Neuronal stem cell (in vitro differentiated cells): ENCODE measurements at places on chromosomes 7 and 10.

DNA sequence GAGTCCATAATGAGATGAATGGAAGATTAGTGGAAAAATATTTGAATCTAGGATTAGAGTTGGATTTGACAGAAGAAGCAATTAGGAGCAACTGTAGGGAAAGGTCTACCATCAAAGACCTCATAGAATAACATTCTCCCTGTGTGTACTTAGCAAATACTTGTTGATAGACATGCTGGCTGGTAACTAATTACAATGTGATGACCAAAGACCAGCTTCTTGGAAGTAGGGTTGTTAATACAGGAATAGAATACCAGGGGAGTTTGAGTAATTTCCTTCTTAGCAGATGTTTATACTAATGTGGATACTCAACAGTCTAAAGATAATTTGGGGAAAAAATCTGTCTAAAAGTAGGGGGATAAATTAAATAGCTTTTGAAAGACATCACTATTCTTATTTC is 357.5 kb upstream of the BMPER start:
- H3K27me3 ChIP-seq, result no peaks in the 10 kb centered on the region
- H3K36me3 ChIP-seq, result no peaks in the 10 kb centered on the region
- no peak for DNase-seq
- H3K27ac ChIP-seq, result no peak overlapping the region
- no peaks in the 10 kb centered on the region for H3K4me1 ChIP-seq

- no peaks in the 10 kb centered on the region for H3K36me3 ChIP-seq
- H3K4me3 ChIP-seq, result no peak overlapping the region
- no peak for DNase-seq
- H3K27me3 ChIP-seq, result no peaks in the 10 kb centered on the region
- H3K27ac ChIP-seq, result no peak overlapping the region
Measured at GRCh38 chr10:98169379-98169778, 34.9 kb downstream of the R3HCC1L start.

- H3K4me3 ChIP-seq, result no peak overlapping the region
- H3K27me3 ChIP-seq, result no peaks in the 10 kb centered on the region
- H3K27ac ChIP-seq, result no peak overlapping the region
- no peaks in the 10 kb centered on the region for H3K4me1 ChIP-seq
Measured at GRCh38 chr10:44724415-44725174, 186.5 kb upstream of the TMEM72 start.

- no peaks in the 10 kb centered on the region for H3K36me3 ChIP-seq
- DNase-seq, result no peak
- H3K4me1 ChIP-seq, result peaks cover 4% of the 10 kb centered on the region
- H3K27me3 ChIP-seq, result no peaks in the 10 kb centered on the region
Measured at GRCh38 chr7:124723012-124723411, 42.6 kb downstream of the GPR37 start.

GRCh38 chr7:24755541-24756407 is 1.5 kb downstream of the GSDME start:
- peak overlapping the region; percentile 61 for H3K4me3 ChIP-seq
- no peaks in the 10 kb centered on the region for H3K36me3 ChIP-seq
- no peak for DNase-seq
- no peaks in the 10 kb centered on the region for H3K27me3 ChIP-seq

- H3K36me3 ChIP-seq, result no peaks in the 10 kb centered on the region
- no peaks in the 10 kb centered on the region for H3K27me3 ChIP-seq
- no peak overlapping the region for H3K27ac ChIP-seq
- H3K4me3 ChIP-seq, result no peak overlapping the region
- no peak for DNase-seq
Measured at GRCh38 chr7:130393101-130393561, 12.8 kb downstream of the CPA1 start.

- no peak overlapping the region for H3K4me3 ChIP-seq
- H3K4me1 ChIP-seq, result peaks cover 4% of the 10 kb centered on the region
- no peak overlapping the region for H3K27ac ChIP-seq
- H3K36me3 ChIP-seq, result no peaks in the 10 kb centered on the region
- H3K27me3 ChIP-seq, result no peaks in the 10 kb centered on the region
Measured at GRCh38 chr7:19290968-19291367, 145.7 kb upstream of the FERD3L start.

- H3K4me1 ChIP-seq, result peaks cover 12% of the 10 kb centered on the region
- H3K36me3 ChIP-seq, result no peaks in the 10 kb centered on the region
- H3K4me3 ChIP-seq, result no peak overlapping the region
- no peak for DNase-seq
Measured at GRCh38 chr10:19843487-19843886, 27.3 kb downstream of the PLXDC2 start.
